Effector CD4-positive, alpha-beta T cell (primary cell): ENCODE measurements at places on chromosomes 11 and 22.

- DNase-seq, result no peak
Observed at GRCh38 chr11:92249156-92249753, 24.6 kb downstream of the FAT3 start.

- no peak for DNase-seq
Observed at GRCh38 chr11:45806072-45806933, 1.4 kb downstream of the SLC35C1 start.

DNA sequence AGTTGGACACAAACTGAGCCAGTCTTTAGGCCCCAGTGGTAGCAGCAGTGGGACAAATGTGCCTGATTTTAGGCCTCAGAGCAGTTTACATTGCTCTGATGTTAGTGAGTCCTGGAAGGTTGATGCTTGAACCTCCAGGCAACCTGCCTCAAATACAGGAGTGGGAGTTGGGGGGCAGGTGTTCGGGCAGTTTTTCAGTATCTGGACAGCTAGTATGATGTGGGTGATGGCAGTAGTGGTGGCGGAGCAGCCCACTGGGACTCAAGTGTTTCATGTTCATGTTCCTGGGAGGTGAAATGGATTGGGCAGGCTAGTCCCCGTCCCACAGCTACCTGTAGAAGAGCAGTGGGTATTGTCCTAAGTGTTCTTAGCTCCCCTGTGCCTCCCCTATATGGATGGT is 857.8 kb downstream of the JRKL start:
- DNase-seq, result no peak

DNA sequence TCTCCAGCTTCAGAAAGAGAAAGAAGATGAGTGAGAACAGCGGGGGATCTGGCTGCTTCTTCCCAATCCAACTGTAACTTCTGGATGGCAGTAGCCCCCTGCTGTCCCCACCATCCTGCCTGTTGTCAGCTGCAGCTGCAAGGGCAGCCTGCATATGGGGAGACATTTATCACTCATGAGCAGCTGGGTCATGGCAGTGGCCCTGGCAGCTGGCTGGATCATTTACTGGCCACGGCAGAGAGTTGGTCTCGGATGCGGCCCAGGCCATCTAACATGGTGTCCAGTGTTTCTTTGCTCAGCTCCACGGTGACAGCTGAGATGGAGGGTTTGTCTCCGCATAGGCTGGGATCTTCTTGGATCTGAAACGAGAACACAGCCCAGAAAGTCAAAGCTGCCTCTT is 14.8 kb downstream of the COMMD9 start:
- no peak for DNase-seq

DNA sequence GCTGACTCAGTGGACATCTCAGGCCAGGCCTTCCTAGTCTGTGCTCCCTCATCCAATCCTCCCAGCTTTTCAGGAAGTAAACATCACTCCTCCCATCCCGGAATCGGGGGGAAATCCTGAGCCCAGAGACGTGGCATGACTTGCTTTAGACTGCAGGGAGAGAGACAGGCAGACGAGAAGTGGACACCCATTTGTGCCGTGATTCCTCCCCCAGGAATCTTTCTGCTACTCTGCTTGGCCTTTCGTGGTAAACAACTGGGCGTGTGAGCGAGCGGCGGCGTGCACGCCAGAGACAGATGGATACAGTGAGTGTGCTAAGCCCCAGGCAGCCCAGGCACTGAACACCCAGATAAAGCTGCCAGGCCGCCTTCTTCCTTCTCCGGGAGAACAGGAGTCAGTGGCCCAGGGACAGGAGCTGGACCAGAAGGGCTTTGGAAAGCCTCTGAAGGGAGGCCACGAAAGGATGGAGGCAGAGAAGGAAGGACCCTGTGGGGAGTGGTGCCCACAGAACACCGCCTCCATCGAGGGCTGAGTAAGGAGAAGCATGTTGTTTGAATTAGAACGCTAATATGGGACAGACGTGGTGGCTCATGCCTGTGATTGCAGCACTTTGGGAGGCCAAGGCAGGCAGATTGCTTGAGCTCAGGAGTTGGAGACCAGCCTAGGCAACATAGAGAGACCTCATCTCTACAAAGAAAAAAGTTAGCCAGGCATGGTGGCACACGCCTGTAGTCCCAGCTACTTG is 53.0 kb upstream of the PRR5 start:
- no peak for DNase-seq

DNA sequence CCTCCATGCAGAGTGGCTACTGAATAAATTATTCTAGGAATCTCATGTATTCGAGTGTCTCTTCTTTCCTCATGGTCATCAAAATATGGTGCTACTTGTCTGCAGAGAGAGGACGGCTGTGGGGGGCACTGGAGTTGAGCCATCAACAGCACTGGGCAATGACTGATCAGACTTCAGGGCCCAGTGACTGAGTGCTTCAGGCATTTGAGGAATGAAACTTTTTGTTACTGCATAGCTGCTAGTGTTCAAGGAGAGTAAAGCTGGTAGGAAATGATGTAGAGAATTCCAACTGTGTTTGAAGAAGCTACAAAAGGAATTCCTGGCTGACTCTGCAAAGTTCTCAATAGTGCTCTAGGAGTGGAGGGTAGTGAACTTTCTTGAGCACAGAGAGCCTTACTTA is 277.7 kb downstream of the CADM1 start:
- DNase-seq, result no peak

- DNase-seq, result no peak
Observed at GRCh38 chr22:49469896-49470740, 357.6 kb downstream of the BRD1 start.

GRCh38 chr11:135075740-135076139 is 663.7 kb upstream of the B3GAT1 start:
- peak; percentile 9 for DNase-seq

- DNase-seq, result no peak
Observed at GRCh38 chr11:37449146-37449545, 851.1 kb upstream of the RAG2 start.

DNA sequence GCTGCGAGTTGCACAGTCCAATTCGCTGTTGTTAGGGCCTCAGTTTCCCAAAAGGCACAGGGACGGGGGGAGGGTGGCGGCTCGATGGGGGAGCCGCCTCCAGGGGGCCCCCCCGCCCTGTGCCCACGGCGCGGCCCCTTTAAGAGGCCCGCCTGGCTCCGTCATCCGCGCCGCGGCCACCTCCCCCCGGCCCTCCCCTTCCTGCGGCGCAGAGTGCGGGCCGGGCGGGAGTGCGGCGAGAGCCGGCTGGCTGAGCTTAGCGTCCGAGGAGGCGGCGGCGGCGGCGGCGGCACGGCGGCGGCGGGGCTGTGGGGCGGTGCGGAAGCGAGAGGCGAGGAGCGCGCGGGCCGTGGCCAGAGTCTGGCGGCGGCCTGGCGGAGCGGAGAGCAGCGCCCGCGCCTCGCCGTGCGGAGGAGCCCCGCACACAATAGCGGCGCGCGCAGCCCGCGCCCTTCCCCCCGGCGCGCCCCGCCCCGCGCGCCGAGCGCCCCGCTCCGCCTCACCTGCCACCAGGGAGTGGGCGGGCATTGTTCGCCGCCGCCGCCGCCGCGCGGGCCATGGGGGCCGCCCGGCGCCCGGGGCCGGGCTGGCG is at the start of gene BCR:
Gene BCR, plus strand, starts transcription at position 209 of the 592 bp plus-strand sequence. CDS start 452 bp downstream, outside the sequence.
- peak; percentile 51 for DNase-seq

DNA sequence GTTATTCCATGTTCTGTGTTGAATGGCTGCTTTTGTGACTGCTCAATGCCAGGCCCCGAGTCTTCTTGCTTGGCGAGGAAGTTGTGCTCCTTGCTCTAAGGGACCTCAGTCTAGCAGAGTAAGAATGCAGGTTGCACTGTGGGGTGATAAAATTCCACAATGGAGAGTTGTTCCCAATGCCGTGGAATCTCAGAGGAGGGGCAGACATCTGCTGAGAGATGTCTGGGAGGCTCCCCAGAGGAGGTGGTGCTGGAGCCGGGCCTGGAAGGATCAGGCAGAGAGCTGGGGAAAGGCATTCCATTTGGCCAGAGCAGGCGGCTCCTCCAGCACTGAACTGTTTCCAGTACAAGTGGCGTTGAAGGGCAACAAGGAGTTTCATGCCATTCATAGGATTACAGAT is 55.2 kb downstream of the ST3GAL4 start:
- DNase-seq, result no peak

DNA sequence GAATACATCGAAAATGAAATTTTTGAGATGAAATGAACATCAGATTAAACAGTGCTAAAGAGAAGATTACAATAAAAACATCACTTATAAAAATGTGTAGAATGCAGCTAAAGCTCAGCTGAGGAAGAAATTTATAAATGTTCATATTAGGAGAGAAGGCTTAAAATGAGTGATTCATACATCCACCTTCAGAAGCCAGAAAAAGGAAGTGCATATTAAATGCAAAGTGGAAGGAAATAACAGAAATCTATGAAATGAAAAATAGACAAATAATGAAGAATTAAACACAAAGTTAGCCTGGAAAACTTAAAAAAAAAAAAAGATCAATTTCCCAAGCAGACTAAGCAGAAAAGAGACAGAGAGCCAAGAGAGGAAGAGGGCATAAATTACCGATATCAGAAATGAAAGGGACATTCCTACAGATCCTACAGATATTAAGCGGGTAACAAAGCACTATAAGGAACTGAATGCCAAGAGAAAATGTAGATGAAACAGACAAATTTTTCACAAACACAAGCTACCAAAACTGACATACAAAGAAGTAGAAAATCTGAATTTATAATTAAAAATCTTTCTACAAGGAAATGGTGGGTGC is 7.2 kb upstream of the MOB2 start:
- DNase-seq, result no peak

GRCh38 chr11:40713083-40713482 is 746.4 kb downstream of the LRRC4C start:
- DNase-seq, result no peak

DNA sequence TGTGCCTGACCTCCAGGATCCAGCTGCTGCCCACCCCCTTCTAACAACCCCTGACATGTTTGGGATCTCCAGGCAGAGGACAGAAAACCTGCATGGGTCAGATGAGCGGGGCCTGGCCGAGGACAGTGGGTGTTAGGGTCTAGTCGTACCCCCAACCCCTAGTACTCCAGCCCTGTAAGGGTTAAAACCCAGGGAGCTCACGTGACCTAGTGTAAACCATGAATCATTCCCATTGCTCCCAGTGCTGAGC is 89.1 kb upstream of the CRYBB3 start:
- DNase-seq, result no peak

- peak; percentile 67 for DNase-seq
Observed at GRCh38 chr11:102451681-102452460, 694 bp downstream of the TMEM123 start.

DNA sequence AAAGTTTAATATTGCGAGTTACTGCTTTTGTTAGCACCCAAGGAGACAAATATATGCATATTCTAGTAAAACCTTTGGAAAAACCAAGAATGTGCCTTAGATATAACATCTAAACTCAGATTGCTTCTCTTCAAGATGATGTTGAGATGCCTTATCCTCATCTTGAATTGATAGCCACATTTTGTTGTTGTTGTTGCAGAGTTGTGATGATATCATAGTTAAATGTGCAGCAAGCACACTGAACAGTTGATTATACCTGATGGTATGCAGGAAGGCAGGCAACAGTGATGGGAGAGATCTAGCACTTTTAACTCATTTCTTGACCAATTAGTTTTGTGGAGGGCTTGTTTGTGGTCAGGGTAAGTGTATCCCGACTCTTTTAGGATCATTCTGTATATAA is 48.0 kb downstream of the KDM2A start:
- DNase-seq, result no peak

GRCh38 chr11:134757633-134758032 is 345.6 kb upstream of the B3GAT1 start:
- DNase-seq, result no peak

DNA sequence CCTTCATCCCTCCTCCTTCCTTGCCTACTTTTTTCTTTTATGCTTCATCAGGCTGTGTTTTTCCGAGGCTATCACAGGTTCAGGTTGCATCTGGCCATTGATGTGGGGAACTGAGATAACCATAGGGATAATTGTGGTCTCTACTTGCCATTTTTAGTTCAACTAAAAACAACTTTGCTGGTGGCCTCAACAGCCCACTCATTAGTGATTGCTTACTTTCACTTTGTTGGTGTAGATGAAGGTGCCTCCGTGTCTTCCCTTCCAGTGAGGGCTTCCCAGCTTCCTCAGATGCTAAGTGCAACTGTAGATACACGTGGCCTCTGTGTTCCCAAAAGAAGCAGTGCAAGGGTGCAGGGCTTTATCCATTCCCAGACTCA is 35.0 kb downstream of the KCNJ1 start:
- DNase-seq, result no peak

DNA sequence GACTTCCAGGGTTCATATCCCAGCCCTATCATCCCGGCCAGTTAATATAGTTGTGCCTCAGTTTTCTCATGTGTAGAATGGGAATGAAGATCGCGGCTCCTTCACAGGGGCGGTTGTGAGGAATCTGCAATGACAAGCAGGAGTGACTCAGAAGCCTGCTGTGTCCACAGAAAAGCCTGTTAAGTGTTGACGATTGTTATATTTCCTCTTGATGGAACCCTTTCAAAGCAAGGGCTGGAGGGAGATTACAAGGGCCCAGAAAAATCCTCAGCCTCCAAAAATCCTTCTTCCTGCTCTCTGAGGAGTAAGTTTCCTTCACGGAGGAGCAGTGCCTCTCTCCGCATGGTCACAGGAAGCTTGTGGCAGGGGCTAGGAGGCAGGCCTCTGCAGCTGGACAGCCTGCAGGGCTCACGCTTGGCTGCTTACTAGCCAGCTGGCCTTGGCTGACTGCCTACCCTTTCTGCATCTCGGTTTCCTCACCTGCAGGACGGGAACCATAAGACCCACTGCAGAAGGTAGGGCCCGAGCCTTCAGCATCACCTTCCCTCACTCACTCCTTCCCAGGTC is 63.4 kb downstream of the CACNG2 start:
- no peak for DNase-seq

DNA sequence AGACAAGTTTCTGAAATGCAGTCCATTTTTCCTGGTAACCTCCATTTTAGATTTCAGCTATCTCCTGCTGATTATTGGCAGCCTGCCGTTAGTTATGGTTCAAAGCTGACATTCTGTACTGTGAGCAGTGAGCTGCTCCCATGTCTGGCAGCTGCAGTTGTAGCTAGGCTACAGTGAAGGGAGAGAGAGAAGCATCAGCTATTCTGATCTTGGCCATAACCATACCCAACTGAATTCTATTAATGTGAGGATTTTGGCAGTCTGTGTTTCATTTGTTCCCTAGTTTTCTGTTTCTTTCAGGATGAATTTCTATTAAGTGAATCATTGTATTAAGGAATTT is 33.4 kb downstream of the SIK2 start:
- DNase-seq, result no peak

DNA sequence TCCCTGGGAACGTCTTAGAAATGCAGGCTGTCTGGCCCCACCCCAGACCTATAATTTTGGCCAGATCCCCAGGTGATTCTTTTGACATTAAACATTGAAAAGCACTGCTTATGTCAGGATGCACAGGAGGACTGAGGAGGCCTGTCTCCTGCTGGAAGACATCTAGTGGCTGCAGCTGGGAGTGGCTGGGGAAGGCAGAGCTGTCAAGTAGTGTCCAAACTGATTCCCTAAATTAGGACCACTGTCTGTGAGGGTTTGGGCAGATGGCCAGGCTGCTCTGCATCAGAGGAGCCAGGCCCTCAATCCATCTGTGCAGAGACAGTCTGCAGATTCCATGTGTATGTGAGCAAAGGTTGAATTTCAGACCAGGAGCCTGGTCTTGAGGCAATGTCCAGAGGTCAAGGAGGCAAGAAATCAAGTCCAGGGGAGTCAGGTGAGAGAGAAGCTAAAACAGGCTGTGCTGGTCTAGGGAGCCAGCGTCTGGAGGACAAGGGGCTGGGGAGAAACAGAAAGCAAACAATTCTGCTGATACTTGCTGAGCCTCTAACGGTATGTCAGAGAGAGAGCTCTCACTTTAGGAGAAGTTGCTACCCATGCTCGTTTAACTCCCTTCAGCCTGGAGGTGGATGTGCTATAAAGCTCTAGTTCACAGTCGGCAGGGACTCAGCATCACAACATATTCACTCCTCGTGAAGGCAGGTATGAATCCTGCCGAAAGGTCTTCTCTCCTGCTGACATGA is 15.3 kb upstream of the SYTL2 start:
- no peak for DNase-seq

GRCh38 chr11:44159848-44160721 is 64.6 kb downstream of the EXT2 start:
- DNase-seq, result no peak
